H1 (cell line): ENCODE measurements at places on chromosomes 4 and X. TPM values are rescaled to one million over a fixed set of nuclear protein-coding genes. Genes with fewer than 3 reads are reported as not detected.

GRCh38 chr4:152943672-152944071 lies 7.5 kb downstream of the FHDC1 start:
- no peak for DNase-seq

The RHOXF2B gene
- not detected in 2 replicates for polyA plus RNA-seq

DNA sequence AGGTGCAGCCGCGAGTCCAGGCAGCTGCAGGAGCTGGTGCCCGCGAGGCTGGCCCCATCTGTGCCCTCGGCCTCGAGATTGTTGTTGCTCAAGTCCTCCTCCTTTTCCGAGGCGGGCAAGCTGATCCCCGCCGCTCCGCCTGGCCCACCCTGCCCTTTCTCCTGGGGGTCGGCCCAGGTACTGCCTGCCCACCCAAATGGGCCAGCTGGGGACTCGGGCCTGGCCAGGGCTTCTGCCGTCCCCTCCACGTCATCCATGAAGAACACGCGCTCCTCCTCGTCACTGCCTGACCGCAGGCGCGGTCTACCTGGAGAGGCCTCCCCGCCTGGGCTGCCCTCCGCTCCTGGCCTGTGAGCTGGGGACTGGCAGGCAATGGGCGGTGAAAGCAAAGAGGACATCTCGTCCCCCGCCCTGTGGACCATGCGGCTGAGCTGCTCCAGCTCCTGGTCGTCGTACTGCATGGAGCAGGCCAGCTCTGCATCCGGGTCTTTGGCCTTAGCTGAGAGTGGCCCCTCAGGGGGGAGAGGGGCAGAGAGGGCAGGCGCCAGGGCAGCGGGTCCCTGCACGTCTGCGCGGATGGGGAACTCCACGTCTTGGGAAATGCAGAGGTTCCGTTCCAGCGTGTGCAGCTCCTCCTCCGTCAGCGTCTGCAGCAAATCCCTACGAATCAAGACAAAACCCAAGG lies 43.1 kb upstream of the MXD4 start:
- DNase-seq: no peak

DNA sequence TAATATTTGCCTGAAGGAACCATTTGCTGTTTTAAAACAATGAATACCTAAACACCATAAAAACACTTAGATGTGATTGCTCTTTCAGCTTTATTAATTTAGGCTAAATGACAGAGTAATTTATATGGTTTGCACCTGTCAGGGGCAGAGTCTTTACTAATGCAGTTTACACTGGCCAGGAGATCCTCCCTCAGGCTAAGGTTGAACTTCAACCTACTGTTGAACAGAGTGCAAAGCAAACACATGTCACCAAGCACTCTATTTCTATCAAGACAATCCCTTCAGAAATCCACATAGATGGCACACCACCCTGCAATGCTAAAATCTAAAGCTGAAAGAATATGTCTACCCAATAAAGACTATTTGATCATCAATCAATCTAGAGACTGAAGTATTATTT lies 147.3 kb downstream of the KLHL13 start:
- DNase-seq: no peak

- DNase-seq: no peak
Observed at GRCh38 chr4:25551605-25552004, 104.0 kb upstream of the SLC34A2 start.
